Stimulated activated CD4-positive, alpha-beta T cell treated with anti-CD3 and anti-CD28 coated beads, Interleukin-1b, Interleukin-23, amount 100 ng/mL, for 1 hour (primary cell): ENCODE measurements at places on chromosomes 7 and 10.

DNA sequence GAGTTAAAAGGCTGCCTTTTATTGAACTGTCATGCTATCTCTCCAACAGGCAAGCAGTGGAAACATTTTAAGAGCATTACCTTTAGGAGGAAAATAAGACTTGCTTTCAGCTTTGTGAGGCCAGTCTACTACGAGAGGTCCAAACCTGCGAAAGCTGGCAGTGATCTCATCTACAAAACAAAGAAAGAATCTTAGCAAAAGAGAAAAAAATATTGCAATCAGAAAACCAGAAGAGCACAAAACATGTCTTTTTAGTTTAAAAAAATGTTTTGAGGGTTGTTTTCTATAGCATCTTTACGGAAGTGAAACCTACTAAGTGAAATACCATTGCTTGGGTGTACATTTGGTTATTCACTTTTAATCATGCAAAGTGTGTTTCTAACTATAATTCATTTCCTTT, 147.9 kb downstream of the CPEB3 start:
- no peak for DNase-seq

GRCh38 chr7:91280604-91281003, 16.4 kb downstream of the FZD1 start:
- no peak for DNase-seq

GRCh38 chr7:104968648-104969047, 45.4 kb upstream of the KMT2E start:
- no peak for DNase-seq

- no peak for DNase-seq
These were observed 65.5 kb downstream of the ATAD1 start for GRCh38 chr10:87752566-87752965.

- DNase-seq: no peak
These were observed 69.6 kb downstream of the ZNF727 start for GRCh38 chr7:64114791-64115190.

DNA sequence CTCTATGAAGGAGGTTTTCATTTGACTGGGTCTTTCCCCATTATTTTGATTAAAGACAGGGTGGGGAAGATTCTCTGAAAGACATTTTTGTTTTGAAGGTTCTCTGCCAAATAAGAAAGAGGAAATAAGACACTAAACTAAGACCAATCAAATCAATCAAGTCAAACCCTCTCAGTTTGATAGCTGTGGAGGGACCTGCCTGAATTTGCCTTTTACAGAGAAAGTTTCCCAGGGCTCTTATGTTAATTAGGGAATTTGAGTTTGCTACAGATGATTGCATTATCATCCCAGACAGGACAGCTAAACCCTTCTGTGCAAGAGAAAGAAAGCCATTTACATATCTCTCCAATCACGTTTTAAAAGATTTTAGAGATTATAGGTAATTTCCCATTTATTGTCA, 80.0 kb downstream of the CSTF2T start:
- no peak for DNase-seq

DNA sequence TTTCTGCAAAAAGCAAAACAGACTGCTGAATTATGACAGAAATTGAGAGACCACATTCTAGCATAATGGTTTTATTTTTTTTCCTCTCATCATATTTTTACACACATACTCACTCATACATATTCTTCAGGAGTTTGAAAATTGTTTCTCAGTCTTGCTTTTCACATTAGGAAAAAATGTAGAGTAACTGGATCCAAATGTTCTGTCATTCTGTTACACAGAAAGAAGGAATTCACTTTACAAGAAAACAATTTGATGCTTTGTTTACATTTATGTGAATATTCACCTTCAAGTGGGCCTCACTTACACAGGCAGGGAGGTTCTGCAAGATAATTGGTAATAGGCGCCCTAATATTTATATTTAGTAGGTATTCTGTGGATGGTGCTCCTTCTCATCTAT, 82.0 kb downstream of the ARL4A start:
- no peak for DNase-seq

DNA sequence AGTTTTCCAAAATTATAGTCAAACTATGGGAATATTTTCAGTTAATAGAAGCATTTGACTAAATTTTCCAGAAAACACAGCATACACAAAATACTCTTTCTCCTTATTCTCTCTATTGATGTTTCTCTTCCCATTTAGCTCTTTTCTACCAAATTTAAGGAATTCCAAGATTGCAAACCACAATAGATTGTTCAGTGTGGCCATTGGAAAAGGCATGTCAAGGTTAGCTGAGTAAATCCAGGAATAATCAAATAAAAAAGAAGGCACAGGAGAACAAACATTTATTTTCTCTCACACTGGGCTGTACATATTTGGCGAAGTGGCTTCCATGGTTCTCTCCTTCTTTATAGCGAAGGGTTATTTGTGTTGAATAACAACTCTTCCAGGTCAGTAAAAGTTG, 117.3 kb downstream of the THSD7A start:
- no peak for DNase-seq

DNA sequence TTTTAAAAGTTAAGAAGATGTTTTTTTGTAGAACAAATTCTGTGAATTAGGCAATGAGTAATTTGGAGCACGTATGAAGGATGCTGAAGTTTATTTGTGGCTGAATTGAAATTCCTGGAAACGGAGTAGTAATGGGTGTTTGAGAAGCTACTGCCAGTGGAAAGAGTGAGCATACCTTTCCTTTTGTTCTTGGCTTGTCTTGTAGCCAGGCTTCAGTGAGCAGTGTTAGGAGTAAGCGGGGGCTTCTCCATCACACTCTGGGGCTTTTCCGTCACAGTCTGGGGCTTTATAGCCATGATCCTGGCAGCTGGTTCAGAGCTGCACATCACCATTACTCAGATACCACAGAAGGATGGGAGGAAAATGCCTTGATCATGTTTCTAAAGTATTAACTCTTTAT, 32.3 kb downstream of the GARS1 start:
- DNase-seq: no peak

GRCh38 chr7:122791959-122792545, 89.3 kb upstream of the RNF148 start:
- no peak for DNase-seq

- no peak for DNase-seq
These were observed 293.3 kb upstream of the KLF14 start for GRCh38 chr7:131027287-131027773.

DNA sequence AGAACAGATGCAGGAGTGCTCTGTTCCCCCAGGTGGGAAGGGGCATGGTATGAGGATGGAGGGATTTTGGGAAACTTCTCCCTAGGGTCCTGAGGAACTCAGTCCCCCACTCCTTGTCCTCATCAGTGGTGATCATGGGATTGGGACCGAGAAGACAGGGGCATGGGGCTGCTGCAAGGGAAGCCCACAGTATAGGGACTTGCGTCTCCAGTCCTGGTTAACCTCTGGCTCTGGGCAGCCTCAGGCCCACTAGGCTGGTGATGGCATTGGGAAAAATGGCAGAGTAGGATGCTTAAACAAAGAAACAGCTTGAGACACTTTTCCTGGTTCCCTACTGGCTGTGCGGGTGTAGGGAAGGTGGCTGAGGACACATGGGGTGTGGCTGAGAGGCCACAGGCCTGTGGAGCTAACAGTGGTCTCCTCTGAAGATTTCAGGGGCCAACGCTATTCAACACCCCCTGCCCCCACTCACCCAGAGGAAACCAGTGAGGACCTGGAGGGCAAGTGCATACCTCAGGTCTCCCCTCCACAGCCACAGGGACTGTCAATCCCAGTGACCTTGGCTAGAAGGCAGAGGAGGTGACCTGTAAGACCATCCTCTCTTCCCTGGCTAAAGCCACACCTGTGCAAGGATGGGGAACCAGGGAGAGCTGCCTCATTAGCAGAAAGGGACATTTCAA, 261.3 kb downstream of the CCSER2 start:
- DNase-seq: no peak

- no peak for DNase-seq
These were observed 31.7 kb upstream of the GALNTL5 start for GRCh38 chr7:151924508-151924907.

DNA sequence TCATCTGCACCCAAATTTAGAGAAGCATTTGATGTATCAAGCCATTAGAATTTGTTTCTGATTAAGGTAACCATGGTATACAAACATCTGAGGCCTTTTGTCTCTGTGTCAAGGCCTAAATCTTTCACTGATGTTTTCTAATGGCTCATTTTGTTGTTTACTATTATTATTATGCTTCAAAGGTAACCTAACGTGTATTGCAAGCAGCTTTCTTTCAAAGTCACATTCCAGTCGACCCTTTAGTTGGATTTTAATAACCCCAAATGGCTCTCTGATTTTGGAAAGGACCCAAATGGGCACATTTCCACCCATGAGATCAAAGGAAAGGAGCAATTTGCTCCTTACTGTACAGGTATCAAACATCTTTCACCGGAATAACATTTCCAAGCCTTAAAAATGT, 46.7 kb upstream of the WNT16 start:
- no peak for DNase-seq

DNA sequence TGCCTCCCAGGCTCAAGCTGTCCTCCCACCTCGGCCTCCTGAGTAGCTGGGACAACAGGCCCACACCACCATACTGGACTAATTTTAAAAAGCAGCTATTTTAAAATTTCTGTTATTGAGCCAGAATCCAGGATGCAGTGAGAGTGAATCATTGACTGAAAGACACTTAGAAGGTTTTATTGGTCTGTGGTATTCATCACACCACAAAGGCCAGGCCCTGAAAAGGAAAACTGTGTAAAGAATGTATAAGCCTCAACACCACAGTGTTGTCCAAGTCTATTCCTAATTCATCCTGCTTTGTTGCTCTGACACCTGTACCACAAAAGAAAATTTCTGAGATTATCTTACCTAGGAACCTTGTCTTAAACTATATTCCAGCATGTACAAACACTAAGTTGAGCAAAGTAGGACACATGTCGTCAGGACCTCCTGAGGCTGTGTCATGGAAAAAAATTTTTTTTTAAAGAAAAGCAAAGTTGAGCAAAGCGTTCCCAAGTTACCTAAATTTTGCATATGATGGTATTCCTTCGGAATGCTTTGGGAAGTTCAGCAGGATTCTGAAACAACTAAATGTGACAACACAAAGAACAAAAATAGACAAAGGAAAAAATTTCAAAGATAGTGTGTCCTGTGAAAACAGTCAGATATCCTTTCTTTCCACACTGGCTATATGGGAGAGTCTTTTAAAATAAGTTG, 129.6 kb upstream of the MKLN1 start:
- DNase-seq: no peak
